ENCODE measurements at places on chromosomes 5 and 9.

GRCh38 chr9:123548741-123549545, 192.9 kb downstream of the CRB2 start:
- DNase-seq, result no peak

GRCh38 chr5:75640395-75640794, 29.1 kb downstream of the ANKDD1B start:
- no peak for DNase-seq

GRCh38 chr5:97124335-97124734, 18.1 kb downstream of the LIX1 start:
- DNase-seq, result no peak

DNA sequence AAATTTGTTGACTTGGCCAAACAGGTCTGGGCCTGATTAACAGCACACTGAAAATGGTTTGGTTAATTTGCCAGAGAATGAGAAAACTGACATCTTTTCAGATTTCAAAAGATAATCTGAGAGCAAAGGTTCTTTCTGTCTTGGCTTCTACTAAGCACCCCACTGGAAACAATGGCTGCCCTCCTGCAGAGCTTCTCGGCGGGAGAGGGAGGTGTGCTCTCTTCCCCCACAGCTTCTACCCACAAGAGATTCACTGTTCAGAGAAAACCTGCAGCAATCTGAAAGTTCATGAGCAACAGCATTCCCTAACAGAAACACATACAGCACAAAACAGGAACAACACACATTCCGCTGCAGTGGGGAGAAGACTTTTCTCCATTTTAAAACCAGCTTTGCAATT, 3.0 kb downstream of the DNAH5 start:
- DNase-seq, result no peak

- DNase-seq, result no peak
Measured at GRCh38 chr5:34881246-34881645, 34.1 kb downstream of the RAD1 start.

GRCh38 chr9:113343732-113344231, 3.7 kb upstream of the WDR31 start:
- no peak for DNase-seq

DNA sequence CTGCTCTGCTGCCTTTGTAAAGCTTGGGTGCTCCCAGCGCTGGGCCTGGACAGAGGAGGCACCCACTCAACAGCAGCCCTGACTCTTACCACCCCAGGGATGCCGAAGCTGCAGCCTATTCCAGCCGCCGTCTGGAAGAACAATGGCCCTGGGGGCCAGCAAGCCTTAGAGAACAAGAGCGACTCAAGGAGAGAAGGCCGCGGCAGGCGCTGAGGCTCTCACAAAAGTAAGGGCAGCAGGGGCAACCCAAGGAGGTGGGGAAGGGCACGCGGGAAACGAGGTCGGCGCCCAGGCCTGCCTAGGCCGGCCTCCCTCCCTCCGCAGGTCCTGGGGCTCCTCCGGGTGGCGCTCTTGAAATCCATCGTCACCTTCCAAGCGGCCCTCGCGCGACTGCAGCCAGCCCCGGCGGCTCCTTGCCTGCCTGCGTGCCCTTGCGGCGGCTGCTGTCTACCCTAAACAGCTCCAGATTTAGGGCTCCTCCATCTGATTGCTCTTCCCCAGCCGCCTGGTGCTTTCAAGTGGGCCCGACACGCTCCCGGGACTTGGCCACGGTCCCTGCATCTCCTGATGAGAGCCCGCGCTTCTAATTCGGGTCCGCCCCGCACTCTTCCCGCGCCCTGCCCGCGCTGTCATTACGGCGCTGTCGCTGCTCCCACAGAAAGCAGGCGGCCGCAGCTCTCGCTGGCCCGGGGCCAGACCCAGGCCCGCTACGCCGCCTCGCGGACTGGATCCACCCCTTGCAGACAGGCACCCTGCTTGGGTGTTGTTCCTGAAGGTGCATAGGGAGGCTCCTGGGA, 213.3 kb downstream of the SEMA6A start:
- DNase-seq, result no peak

GRCh38 chr9:13735181-13735580, 455.7 kb upstream of the MPDZ start:
- DNase-seq, result no peak

Data from NCI-H1694 treated with DMSO at 0.1 percent for 48 hours (cell line).